ENCODE measurements at places on chromosomes 5 and 9. TPM values are rescaled to one million over a fixed set of nuclear protein-coding genes. Genes with fewer than 3 reads are reported as not detected.

GRCh38 chr5:91146905-91147600, 236.1 kb downstream of the ARRDC3 start:
- DNase-seq = no peak

GRCh38 chr5:44225231-44226160, 163.7 kb downstream of the FGF10 start:
- no peak for DNase-seq

GRCh38 chr5:36054647-36055046, 12.0 kb downstream of the UGT3A2 start:
- DNase-seq = no peak

- no peak for DNase-seq
These were observed 73.3 kb downstream of the DPYSL3 start for GRCh38 chr5:147436596-147436995.

DNA sequence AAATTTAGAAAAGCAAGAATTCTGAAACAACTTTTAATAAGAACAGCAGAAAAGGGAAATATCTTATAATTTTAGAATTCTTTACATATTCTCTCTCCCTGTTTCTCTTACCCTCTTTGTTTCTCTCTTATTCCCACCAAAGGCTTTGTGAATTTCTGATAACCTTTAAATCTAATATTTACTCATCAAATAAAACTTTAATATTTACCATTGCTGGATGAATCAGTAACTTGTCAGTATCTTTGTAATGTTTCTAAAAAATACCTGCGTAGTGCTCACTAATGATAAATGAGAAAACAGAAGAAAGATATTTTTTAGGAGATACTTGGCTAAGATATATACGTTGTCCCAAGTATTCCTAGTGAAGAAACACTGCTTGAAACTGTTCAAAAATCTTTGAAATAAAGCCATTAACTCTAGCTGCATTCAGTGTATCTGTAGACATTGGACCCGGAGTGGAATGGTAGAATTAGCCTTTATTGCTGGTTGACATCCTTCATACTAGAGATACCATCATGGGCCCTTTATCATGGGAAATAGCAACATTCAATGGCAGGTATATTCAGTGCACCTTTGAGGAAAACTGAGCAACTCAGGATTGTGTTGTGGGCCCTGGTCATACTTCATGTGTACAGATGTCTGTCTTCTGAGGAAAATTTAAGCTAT, 2160.4 kb downstream of the MAT2B start:
- DNase-seq = no peak

DNA sequence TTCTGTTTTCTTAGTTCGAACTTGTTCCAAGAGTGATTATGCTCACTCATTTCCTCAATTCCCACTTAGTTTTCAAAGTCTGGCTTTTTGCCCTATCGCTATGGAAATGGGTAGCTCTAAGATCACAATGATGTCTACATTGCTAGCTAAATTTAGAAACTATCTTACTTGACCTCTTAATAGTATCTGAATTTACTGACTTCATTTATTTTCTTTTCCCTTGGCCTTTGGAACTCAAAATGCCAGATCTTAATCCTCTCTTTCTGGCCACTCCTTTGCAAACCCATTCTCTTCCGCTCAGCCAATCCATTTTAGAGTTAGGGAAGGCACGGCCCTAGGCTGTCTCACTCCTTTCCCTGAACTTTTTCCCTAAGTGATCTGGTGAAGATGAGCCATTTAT, 137.0 kb downstream of the FER start:
- no peak for DNase-seq

GRCh38 chr9:127545196-127546124, 66.6 kb upstream of the STXBP1 start:
- no peak for DNase-seq

Gene ASPN
- total RNA-seq = not detected

Gene NOP16
- 67.1 TPM for total RNA-seq

Gene RNF180
- total RNA-seq = not detected

Gene SPINK13
- total RNA-seq = not detected

GRCh38 chr9:1005043-1005667, 28.7 kb downstream of the DMRT3 start:
- peak; percentile 24 for DNase-seq

DNA sequence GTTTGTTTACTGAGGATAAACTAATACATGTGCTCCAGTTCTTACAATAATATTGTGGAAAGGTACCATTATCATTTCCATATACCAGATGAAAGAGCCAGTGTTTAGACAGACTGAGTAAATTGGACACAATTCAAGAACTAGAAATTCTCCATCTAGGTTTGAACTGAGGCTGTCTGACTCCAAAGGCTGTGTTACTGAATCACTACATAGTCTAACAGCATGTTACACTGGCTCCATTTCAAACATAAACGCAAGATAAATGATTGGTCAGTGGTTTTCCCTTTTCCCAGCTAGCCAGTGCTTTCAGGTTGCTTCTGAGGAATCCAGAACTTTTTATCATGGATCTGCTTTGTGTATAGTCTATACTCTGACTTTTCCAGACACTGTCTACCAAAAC, 8.1 kb downstream of the SPDL1 start:
- DNase-seq = no peak

- no peak for DNase-seq
These were observed 45.9 kb downstream of the AMBP start for GRCh38 chr9:114031948-114032840.

Gene PTGS1
- 3.5 TPM for total RNA-seq

Gene SHROOM1
- total RNA-seq = 9.5 TPM

Gene C9orf153
- not detected for total RNA-seq

- DNase-seq = no peak
These were observed 22.5 kb downstream of the EDIL3 start for GRCh38 chr5:84362061-84362720.
